Astrocyte (in vitro differentiated cells and primary cell): ENCODE measurements at places on chromosomes 3 and 15.

DNA sequence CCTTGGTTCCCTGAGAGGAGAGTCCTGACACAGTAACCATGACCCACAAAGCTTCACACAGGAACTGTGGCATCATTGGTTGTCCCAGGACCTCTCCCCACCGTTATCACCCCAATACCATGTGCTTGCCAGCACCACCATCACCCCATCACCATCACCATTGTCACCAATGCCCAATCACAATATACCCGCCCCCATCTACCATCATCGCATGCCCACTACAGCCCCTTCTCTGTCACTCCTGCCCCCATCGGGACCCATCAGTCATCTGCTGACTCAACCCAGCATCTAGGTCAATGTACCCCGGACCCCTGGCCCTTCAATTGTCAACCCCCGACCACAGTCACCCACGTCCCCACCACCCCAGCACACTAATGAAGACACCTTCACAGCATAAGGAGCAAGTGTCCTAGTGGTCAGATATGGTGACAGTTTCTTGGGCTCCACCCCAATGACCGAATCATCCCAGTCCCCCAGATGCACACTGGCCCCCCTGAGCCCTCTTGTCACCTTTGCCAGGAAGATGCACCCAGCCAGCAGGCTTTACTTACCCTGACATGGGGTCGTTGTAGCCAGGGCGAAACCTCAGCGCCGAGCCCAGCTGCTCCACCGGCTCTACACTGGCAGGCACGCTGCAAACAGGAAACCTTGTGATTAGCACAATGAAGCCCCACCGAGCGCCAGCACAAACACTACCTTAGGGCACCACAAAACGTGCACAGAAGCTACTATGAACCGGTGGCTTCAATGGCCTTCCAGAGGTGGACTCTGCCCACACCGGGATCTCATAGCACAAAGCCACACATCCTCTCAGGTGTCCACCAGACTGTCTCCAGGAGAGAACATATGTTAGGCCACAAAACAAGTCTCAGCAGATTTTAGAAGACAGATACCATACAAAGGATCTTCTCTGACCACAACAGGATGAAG lies 25.1 kb downstream of the SHISA5 start:
- DNase-seq = no peak

DNA sequence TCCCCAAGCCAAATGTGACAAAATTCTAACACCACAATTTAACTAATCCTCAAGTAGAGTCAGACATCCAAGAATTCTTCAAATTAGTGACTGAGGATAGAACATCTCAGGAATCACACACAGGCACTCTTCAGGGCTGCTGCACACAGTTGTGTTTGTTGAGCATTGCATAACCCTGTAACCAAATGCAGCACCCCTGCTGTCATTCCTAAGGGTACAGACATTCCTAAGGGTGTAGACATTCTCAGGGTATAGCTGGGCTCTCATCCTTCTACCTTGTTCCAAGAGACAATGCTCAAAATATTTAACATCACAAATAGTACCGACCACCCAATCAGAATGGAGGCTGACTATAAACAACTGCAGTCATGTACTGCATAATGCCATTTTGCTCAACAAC lies 107.1 kb upstream of the UBE2E2 start:
- no peak for DNase-seq

- DNase-seq = no peak
Measured at GRCh38 chr3:14915636-14916222, 31.7 kb upstream of the NR2C2 start.

- DNase-seq = no peak
Measured at GRCh38 chr15:32099097-32099785, 68.9 kb downstream of the CHRNA7 start.

- peak; percentile 23 for DNase-seq
Measured at GRCh38 chr3:109191421-109191820, 54.9 kb downstream of the C3orf85 start.

DNA sequence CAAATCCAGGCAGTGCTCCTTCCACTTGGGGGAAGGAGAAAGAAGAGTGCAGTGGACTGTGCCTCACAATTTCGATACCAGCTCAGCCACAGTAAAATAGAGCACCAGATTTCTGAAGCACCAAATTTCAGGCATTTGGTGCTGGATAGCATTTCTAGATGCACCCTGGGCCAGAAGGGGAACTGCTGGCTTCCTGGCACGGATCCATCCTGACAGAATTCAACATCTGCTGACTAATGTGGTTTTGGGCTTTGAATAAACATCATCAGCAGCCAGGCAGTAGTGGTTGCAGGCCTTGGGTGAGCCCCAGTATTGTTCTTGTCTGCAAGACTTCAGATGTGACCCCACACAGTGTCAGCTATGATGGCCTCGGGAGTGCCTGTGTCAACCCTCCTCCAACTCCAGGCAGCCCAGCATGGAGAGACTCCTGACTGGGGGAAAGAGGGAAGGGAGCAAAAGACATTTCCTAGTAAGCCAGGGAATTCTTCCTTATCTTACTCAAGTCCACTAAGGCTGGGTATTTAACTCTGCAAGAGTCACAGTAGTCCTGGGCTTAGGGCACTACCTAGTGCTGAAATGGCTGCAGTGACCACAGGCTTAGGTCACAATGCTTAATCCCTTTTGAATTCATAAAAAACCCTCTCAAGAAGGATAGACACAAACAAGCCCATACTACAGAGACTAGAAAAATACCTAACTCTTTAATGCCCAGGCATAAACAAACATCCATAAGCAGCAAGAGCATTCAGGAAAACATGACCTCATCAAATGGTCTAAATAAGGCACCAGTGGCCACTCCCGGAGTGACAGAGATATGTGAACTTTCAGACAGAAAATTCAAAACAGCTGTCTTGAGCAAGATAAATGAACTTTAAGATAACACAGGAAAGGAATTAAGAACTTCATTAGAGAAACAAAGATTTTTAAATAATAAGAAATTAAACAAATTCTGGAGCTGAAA lies 74.7 kb downstream of the SPATA16 start:
- DNase-seq = peak; percentile 87

DNA sequence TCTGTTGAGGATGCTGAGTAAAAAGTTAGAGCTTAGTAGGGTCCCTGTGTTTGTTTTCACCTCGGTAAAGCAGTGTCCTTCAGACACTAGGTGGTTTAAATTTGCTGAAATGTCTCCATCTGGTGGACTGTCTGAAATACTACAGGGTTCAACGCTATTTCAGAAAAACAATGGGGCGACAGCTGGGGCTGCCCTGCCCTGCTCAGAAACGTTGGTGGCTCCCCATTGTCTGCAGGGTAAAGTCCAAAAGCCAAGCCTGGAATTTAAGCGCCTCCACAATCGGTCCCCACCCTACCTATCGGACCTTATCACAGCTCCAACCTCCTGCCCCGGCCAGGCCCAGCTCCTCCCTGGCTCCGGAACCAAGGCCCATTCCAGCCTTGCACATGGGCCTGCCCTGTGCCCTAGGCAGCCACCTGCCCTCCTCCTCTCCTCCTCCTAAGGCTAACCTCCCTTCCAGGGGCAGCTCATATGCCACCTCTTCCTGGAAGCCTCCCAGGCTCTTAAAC lies 4.3 kb upstream of the TSEN2 start:
- peak; percentile 8 for DNase-seq

DNA sequence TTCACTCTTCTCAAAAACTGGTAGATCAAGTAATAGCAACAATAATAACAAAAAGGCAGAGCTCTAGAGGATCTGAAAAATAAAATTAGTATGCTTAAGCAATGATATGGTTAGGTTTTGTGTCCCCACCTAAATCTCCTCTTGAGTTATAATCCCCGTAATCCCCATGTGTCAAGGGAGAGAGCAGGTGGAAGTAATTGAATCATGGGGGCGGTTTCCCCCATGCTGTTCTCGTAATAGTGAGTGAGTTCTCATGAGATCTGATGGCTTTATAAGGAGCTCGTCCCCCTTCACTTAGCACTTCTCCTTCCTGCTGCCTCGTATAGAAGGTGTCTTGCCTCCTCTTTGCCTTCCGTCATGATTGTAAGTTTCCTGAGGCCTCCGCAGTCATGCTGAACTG lies 60.2 kb upstream of the ABHD2 start:
- DNase-seq = no peak

- DNase-seq = no peak
Measured at GRCh38 chr3:4704552-4704951, 211.4 kb downstream of the ITPR1 start.

DNA sequence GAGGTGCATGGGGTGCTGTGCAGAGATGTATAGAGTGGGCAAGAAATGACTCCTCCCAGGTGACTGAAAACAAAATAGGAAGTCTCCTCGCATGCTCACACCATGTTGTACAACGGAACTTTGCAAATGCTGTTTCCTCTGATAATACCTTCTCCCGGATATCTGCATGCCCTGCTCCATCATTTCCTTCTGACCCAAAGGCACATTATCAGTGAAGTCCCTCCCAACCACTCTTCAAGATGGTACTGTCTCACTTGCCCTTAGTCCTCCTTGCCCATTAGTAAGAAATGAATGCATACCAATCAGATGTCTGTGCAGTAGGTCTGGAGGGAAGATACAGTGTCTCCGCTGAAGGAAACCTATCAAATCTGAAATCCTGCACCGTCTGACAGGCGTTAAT lies 12.0 kb downstream of the TMED3 start:
- no peak for DNase-seq

GRCh38 chr3:31661993-31662670 lies 129.4 kb downstream of the STT3B start:
- no peak for DNase-seq
